Calu3 (cell line): ENCODE measurements at places on chromosomes 12 and 14.

GRCh38 chr12:86275356-86275755 lies 19.2 kb upstream of the MGAT4C start:
- DNase-seq = no peak

GRCh38 chr12:6765634-6766581 lies at the start of gene PTMS:
Gene PTMS, plus strand, starts transcription at chr12:6766363. Its CDS starts 343 bp downstream, at chr12:6766706.
- peak; percentile 67 for DNase-seq

GRCh38 chr14:105878125-105878524 lies 351.7 kb downstream of the TMEM121 start:
- no peak for DNase-seq

DNA sequence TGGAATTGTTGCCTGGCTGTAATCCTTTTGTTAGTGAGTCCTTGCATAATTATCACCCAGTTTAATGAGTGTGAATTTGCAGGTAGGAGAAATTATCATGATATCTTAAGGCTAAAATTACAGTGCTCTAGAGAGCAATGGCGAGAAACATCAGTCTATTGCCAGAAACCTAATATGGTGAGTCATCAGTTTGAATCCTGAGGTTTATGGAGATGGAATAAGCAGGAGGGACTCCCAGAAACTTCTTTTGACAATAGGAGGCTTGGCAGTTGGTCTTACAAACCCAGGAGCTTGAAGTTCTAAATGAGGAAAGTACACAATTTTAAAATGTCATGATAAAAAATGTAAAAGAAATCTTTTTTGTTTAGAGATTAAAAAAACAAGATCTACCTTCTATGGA lies 31.5 kb upstream of the CRADD start:
- DNase-seq = no peak

DNA sequence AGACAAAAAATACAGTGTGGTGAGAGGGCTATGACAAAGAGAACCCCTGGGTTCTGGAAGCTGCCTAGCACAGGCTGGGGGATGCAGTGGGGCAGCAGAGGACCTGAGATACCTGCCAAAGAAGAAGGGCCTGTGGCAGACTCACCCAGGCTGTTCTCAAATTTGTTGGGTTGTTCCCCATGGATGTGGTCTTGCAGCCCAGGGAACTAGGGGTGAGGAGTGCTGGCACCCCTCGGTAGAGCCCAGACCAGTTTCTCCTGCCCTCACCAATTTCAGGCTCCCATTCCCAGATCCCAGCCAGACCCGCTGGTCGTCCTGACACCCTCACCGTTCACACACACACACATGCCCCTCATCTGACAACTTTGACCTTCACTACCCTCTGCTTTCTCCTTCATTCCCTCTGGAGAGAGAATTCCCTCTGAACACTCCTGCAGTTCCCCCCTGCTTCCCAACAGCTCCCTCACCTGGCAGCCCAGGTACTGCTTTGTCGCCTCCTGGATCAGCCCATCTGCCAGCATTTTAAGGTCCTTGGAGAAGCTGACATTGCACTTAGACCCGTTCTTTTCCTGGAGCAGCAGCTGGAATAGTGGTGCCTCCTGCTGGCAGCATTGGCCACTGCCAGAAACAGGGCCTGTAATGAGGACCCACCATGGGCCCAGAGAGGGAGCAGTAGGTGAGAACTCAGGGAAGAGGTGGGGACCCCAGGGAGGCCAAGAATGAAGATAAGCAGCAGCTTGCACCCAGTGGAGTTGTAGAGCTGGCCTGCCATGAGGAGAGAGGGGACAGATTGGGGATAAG lies 5.9 kb upstream of the GDF11 start:
- peak; percentile 89 for DNase-seq

GRCh38 chr14:57875985-57876384 lies 10.1 kb upstream of the SLC35F4 start:
- DNase-seq = no peak

DNA sequence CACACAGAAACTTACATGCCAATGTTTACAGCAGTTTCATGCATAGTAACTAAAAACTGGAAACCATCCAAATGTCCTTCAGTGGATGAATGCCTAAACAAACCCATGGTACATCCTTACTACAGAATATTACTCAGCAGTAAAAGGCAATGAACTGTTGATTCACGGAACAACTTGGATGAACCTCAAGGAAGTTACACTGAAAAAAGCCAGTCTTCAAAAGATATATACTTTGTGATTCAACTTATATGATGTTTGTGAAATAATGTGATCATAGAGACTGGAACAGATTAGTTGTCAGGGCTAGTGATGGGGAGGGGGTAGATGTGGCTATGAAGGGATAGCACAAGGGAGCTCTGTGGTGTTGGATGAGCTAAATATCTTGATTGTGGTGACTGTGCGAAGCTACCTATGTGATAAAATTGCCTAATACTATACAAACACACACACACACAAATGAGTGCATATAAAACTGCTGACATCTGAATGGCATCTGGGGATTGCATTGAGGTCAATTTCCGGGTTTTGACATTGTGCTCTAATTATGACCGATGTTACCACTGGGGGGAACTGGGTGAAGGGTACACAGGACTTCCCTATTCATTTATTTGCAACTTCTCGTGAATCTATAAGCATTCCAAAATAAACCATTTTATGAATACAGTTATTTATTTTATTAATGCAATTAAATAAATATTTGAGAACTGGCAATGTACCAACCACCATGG lies 94.3 kb downstream of the RIN3 start:
- no peak for DNase-seq

GRCh38 chr12:133120385-133121191 lies 9.5 kb downstream of the ZNF891 start:
- DNase-seq = no peak
